ENCODE measurements at places on chromosomes 16 and 17.
A peak's percentile ranks its signal among the peaks of the same experiment; 100 is the strongest.

DNA sequence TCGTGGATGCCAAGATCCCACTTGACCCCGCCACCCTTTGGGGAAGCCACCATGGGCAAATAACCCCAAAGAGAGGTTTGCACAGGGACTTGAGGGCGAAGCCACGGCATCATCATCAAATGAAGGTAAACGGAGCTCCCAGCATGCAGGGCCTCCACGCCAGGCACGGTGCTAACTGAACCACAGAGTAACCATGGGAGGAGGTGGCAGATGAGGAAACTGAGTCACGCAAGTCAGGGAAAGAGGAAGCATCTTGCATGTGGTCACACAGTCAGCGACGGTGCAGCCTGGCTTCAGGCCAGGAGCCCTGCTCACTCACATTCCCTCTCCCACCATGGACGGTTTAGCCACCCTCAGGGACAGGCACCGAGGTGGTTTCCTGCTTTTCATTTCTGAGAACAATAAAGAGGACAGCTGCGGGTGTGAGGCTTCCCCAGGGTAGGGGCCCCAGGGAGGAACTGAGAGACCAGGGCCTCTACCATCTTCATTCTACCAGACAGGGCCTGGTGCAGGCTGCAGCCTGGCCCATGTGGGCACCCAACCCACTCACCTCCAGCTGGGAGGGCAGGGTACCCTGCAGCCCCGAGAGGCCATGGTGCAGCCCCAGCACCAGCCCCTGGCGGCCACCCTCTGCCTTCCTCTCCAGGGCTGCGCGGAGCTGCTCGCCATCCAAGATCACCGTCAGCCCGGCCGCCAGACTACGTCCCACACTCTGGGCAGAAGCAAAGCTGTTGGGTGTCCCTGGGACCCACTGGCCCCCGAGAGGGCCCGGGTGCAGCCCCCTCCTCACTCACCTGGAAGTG is 78.3 kb downstream of the RMI2 start:
- no peaks in the 10 kb centered on the region for H3K36me3 ChIP-seq
- no peak overlapping the region for H3K27ac ChIP-seq
- H3K4me3 ChIP-seq = no peak overlapping the region
- no peaks in the 10 kb centered on the region for H3K27me3 ChIP-seq
- DNase-seq = no peak

GRCh38 chr17:55518510-55518909 is 7.3 kb upstream of the SMIM36 start:
- peaks cover 46% of the 10 kb centered on the region for H3K27me3 ChIP-seq
- no peak overlapping the region for H3K4me3 ChIP-seq
- H3K36me3 ChIP-seq = no peaks in the 10 kb centered on the region
- no peak for DNase-seq
- no peak overlapping the region for H3K27ac ChIP-seq
- H3K4me1 ChIP-seq = no peaks in the 10 kb centered on the region

GRCh38 chr17:63700528-63701455 is 867 bp upstream of the LIMD2 start:
- peak overlapping the region; percentile 74 for H3K4me3 ChIP-seq
- DNase-seq = peak; percentile 69
- no peaks in the 10 kb centered on the region for H3K27me3 ChIP-seq
- H3K4me1 ChIP-seq = peaks cover 41% of the 10 kb centered on the region
- peaks cover 31% of the 10 kb centered on the region for H3K36me3 ChIP-seq

GRCh38 chr16:88854306-88855111 is 2.2 kb downstream of the GALNS start:
- H3K4me1 ChIP-seq = peaks cover 32% of the 10 kb centered on the region
- no peak overlapping the region for H3K4me3 ChIP-seq
- H3K36me3 ChIP-seq = peaks cover 18% of the 10 kb centered on the region
- H3K27me3 ChIP-seq = no peaks in the 10 kb centered on the region

- no peak for DNase-seq
- H3K27me3 ChIP-seq = peaks cover 6% of the 10 kb centered on the region
- no peak overlapping the region for H3K27ac ChIP-seq
- H3K36me3 ChIP-seq = no peaks in the 10 kb centered on the region
- no peak overlapping the region for H3K4me3 ChIP-seq
- no peaks in the 10 kb centered on the region for H3K4me1 ChIP-seq
These were observed 185.2 kb downstream of the CPPED1 start for GRCh38 chr16:12618515-12618914.
